ENCODE measurements at places on chromosomes 5 and 9.

GRCh38 chr5:174323878-174324281, 278.4 kb downstream of the NSG2 start:
- peak; percentile 10 for DNase-seq

GRCh38 chr9:110126986-110127864, 80.7 kb downstream of the C9orf152 start:
- DNase-seq = no peak

DNA sequence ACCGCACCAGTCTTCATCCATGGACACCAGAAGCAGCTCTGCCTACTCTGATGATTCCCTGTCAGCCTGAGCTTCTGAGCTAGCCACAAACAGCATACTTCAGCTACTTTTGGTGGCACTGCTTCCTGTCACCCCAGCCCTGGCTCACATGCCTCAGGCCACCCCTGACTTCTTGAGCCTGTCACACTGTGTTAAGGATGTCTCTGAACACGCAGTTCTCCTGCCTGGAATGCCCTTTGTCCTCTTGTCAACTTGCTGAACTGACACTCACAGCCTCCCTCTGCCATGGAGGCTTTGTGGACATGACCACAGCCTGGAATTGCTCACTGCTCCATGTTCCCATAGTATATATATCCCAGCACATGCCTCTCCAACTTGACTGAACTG, 7.2 kb downstream of the MACROH2A1 start:
- DNase-seq = no peak

GRCh38 chr9:112334432-112334841, 1.0 kb upstream of the PTBP3 start:
- DNase-seq = peak; percentile 62

DNA sequence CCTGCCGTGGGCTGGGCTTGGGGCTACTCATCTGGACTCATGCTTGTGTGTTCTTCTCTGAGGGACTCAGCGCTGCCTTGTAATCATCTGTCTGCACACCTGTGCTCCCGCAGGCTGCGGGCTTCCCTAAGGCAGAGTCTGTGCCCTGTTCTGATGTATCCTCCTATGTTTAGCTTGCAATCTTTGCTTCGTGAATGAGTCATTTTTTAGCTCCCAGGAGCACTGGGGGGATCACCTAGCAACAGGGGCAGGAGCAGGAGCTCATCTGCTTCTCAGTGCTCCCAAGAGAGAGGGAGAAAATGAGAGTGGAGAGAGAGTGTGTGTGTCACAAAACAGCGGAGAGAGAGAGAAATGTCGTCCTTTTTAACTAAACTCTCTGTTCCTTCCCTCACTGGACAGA, 202.4 kb upstream of the ZNF618 start:
- no peak for DNase-seq

DNA sequence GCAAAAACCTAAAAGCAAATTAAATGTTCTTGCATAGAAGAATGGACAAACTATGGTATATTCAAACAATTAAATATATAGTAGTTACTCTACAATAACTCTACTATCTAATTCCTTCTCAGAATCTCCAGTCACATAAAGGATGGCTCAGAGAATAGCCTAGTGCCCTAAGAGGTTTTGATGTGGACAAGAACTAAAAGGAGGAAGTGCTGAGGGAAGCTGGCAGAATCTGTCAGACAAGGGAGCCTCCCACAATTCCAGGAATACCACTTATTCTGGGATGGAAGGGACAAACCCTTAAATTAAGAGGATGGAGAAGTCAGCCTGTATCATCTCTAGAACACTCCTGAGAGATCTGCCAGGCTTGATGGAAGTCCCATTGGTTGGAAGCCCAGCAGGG, 30.4 kb downstream of the TNFSF8 start:
- no peak for DNase-seq

- no peak for DNase-seq
These were observed 141.4 kb upstream of the NMUR2 start for GRCh38 chr5:152546493-152546892.

DNA sequence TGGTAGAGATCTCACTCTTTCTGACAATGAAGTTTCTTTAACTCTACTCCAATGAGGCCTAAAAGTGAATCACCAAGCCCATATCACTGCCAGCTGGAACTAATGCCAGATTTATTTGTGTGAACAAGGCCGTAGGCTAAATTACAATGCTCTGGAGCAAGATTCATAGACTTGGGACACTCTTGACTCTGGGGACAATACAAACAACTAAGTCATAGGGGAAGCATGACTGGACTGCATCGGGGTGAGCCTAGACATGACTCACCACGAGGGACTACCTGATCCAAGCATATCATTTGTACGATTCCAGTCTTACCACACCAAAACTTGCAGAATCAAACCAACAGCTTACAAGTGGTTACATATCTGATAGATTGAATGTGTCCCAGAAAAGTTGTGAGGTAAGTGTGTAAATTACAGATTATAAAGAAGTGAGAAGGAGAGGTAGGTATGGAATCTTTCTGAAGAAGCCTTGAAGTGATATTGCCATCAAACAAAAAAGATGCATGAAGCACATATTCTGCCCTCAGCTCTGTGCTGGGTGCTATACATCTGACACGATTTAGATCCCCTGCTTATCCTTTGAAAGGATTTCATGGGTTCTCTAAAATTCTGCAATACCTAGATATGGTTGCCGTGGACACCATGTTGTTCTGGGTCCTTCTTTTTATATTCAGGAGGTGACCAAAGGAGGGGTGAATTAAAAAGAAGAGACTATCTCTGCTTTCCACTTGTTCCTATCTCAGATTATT, 199.3 kb upstream of the PDE4D start:
- peak; percentile 25 for DNase-seq

DNA sequence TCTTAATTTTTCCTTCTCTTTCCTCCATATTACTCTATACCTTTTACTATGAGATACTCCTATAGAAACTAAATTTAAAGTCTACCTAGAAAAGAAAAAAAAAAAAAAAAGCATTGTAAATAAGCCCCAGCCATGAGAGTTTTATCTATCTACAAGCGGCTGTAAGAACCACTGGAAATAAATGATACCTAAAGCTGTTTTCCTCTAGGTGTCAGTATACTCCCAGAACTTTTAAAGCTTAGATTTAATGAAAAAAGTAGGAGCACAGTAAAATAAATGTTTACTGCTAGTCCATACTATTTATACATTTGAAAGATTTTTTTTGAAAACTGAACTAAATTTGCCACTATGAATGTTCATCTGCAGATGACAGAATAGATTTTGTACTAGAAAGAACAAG, 26.2 kb downstream of the TYRP1 start:
- peak; percentile 73 for DNase-seq

DNA sequence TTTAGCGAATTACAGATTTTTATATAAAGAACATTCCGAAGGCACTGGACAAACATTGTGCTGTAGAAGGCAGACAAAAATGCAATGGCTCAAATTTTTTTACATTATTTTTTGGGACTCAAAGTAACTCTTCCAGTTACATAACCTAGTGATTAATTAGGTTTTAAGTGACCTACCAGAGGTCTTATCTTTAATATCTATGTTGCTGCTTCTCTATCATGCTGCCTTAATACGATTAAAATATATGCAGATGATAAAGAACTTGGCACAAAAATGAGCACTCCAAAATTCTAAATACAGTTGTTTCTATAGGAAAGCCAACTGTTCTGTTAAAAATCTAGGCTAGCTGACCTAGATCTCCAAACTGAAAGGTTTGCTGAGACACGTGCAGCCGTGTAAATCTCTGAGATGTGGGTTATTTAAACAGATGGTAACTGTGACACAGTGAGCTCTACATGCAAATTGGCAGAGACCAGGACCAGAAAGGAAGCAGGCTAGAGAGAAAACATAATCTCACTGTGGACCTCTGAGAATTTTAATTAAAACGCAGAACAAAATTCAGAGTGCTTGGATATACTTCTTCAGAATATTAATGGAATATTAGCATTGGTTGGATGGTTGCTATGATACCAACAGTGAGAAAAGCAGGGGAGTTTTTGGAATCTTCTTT, 56.2 kb downstream of the CAMK4 start:
- no peak for DNase-seq

DNA sequence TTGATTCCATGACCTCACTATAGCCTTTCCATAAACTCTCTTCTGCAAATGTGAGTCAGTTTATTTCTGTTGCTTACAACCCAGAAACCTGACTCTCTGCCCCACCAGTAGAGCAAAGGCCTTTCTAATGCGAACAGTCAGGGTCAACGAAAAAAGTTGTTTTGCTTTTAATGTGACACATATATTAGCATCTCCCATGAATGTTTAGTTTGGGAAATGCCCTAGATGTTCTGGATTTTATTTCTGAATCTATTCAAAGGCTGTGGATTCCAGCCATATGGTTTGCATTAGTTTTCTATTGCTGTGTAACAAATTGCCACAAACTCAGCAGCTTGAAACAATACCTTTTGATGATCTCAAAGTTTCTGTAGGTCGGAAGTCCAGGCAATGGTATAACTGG, 193.5 kb downstream of the GNA14 start:
- DNase-seq = no peak

- DNase-seq = peak; percentile 95
These were observed 4.4 kb upstream of the DCTN4 start for GRCh38 chr5:150763023-150763769.

Data from kidney glomerular epithelial cell (primary cell).